Activated CD8-positive, alpha-beta memory T cell treated with anti-CD3 and anti-CD28 coated beads, Interleukin-2, amount 50 U/mL, for 4 hours (primary cell): ENCODE measurements at places on chromosomes 16 and 17.

DNA sequence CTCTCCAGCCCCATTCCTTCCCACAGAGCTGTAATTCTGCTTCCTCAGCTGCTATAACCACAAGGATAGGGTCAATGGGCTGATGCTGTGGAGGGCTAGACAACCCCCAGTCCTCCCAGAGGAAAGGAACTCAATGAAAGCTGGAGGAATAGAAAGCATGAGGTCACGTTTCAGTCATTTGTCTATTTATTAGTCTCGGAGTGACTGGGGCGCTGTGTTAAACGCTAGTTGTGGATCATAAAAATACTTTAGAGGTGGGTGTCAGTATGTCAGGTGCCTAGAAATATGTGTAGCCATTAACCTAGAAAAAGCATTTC lies 787 bp upstream of the CCL3L1 start:
- DNase-seq = no peak

GRCh38 chr17:80456465-80457235 lies 19.8 kb downstream of the NPTX1 start:
- no peak for DNase-seq

DNA sequence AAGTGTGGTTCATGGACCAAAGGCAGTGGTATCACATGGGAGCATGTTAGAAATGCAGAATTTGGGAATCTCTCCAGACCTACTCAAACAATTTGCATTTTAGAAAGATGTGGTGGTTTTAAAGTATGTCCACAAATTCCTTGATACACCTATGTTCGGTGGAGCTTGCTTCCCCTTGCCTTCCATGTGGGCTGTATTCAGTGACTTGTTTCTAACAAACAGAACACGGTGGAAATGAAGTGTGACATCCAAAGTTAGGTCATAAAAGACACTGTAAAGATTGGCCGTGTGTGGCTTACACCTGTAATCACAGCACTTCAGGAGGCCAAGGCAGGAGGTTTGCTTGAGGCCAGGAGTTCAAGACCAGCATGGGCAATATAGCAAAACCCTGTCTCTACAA lies 16.7 kb downstream of the COQ7 start:
- DNase-seq = no peak

DNA sequence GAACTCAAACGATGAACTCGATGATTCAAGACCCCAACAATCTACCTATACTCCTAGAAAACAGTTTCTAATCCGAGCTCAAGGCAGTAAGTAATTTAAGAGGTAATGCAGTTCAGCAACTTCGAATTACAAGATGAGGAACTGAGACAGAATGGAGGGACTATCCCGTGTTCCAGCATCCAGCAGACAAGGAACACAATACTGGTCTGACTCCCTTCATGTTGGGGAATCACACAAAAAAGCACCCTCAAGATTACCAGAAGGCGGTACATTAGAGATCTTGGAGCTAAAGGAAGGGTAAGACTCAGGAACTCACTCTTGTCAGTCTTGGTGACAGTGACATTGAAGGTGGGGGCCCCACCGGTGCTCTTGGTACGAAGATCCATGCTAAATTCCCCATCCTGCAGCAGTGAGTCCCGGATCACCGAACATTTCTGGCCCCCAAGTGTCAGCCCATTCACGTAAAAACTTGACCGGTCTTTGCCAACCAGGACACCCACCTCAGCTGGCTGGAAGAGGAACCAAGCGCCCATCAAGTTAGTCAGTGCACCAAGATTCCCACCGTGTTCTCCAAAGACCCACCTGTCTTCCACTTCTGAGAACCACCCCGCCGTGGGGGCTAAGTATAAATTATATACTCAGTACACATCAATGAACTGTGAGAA lies 1.9 kb downstream of the PFN1 start:
- DNase-seq = no peak

DNA sequence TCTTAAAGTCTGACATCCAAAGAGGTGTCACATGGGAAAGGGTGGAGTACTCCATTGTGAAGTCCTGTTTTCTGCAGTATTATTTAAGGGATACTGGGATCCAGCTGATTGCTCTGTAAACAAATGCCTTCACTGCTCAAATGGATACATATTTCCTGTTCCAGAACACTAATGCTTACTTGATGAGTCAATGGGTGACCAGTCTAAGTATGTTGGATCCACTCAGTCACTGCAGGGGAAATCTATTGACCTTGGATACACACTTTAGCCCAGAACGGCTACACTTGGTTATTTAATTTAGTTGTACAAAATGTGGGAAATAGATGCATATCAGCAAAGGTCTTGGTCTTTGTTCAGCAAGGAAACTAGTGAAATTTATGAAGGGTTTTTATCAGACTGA lies 261.4 kb downstream of the MAP2K4 start:
- no peak for DNase-seq

DNA sequence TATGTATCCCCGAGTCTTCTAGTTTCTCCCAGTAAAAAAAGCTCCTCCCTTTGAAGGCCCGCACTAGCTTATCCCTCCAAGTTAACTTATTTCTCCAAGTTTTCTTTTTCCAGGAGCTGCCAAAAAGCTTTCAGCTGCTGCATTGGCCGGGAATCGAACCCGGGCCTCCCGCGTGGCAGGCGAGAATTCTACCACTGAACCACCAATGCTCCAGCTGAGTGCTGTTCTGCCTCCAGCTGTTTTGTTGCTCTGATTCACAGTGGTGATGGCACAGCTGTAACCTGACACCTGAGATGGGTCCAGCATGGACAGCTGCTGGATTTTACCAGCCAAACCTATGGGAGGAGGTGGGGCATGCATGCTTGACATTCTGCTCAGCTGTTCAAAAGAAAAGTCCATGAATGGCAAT lies 22.1 kb downstream of the VAC14 start:
- DNase-seq = no peak

DNA sequence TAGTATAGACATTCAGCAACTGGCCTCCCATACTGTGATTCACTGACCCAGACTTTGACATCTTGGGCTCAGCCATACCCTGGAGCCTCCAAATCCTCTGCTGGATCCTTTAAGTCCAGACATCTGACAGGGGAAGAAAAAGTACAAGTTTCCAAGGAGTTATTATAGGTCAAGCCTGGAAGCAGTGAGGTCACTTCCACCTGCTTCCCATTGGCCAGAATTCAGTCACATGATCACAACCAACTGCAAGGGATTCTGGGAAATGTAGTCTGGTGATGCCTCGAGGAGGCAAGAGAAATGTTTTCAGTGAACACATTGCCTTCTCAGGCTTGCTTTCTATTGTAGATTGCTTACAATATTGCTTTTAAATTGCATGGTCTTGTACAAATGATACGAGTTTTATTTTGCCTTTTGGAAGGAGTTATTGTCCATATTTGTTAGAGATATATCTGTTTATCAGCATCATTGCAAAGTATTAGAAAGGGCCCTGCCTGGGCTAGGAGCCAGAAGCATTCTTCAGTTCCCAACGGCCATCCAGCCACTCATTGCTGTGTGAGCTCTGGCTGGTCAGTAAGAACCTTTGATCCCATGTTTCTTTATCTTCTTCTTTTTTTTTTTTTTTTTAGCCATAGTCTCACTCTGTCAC lies 696.9 kb downstream of the WWOX start:
- no peak for DNase-seq

- DNase-seq = no peak
Measured at GRCh38 chr16:70159355-70160348, 13.9 kb upstream of the CLEC18C start.

DNA sequence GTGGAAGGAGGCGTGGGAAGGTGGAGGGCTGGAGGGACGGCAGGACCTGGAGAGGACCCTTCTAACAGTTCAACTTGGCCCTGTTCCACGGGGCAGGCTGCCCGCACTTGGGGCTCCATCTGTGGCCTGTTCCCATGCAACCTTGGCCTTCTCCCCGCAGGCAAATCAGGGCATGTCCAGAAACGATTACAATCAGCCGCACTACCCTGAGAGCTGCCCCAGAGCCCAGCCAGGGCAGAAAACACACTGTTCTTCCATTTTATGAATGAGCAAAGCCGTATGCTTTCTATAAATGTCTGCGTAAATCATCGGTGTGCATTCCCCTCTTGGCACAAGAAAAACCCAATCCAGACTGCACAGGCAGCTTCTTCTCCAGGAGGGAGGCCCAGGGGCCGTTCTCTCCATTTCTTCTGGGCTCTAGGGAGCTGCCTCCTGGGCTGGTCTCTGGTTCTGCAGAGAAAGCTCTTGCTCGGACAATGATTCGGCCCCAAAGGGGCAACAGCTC lies 228.7 kb downstream of the SOX9 start:
- no peak for DNase-seq

GRCh38 chr17:72411124-72411563 lies 290.3 kb downstream of the SOX9 start:
- no peak for DNase-seq

DNA sequence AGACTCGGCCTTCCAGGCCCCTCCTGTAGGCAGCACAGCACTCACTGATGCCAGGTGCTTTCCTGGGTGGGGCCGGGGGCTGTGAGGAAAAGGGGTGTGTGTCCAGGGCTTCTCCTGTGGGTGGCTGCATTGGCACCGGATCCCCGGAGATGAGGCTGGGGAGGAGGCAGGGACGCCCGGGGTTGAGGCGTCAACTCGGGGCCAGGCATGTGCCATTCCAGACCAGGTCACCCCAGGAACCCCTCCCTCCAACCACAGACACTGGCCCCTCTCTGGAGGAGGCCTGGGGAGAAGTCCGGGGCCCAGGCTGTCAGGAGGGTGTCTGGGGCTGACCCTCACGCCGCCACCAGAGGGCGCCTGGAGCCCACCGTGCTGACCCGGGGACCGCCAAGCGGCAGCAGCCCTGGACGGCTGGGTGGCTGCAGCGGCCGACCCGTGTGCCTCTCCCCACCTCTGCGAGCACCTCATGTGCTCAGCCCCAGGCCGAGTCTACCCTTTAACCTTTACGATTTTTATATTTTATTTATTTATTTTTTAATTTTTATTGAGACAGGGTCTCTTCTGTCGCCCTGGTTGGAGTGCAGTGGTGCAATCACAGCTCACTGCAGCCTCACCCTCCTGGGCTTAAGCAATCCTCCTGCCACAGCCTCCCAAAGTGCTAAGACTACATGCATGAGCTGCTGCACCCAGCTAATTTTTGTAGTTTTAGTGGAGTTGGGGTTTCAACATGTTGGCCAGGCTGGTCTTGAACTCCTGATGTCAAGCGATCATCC lies 3.2 kb upstream of the METRN start:
- peak; percentile 86 for DNase-seq

DNA sequence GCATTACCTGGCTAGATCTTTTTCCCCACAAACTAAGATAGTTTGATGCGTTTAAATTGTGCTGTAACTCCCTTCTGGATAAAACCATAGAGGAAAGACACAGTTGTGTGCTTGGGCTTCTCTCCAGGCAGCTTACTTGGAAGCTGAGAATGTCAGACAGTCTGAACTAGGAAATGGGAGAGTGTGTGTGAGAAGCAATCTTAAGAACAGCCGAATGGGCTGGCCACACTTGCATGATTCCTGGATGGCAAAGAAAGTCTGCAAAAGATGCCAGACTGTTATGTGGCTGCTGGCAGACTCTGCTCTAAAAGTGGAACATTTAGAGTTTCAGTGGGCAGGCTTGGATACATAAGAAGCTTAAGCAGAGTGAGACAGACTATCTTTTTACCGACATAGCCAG lies 384.3 kb upstream of the PSMD7 start:
- DNase-seq = no peak
